ENCODE measurements at places on chromosomes 2 and 18. TPM values are rescaled to one million over a fixed set of nuclear protein-coding genes. Genes with fewer than 3 reads are reported as not detected.
A peak's percentile ranks its signal among the peaks of the same experiment; 100 is the strongest.

DNA sequence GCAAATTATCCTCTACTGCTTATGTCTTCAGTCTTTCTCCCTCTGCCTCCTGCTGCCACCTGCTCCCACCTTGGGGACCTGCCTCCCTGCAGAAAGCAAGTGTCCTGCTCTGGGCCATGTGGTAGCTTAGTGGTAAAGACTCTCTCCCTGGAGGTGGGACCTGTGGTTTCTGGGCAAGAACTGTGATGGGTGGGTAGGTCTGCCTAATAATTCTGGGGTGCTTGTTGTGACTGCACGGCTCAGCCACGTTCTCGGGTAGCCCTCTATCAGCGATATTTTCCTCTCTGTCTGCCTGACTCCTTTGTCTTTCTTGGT is 16.4 kb upstream of the CD28 start:
- DNase-seq = no peak

- no peak for DNase-seq
Measured at GRCh38 chr2:180573951-180574350, 406.5 kb upstream of the UBE2E3 start.

GRCh38 chr2:226030788-226031646 is 631.5 kb downstream of the NYAP2 start:
- DNase-seq = peak; percentile 18

- DNase-seq = no peak
Measured at GRCh38 chr2:67721516-67721915, 324.4 kb downstream of the ETAA1 start.

The REG1B gene
- total RNA-seq = not detected

GRCh38 chr2:239942090-239942489 is 83.1 kb downstream of the NDUFA10 start:
- no peak for DNase-seq

GRCh38 chr2:219961947-219962498 is 334.6 kb downstream of the SLC4A3 start:
- DNase-seq = no peak

The WIPF1 gene
- 377 TPM for total RNA-seq

The CDH19 gene
- total RNA-seq = not detected

- no peak for DNase-seq
Measured at GRCh38 chr2:159150280-159150746, 136.2 kb downstream of the WDSUB1 start.

GRCh38 chr2:47518497-47519146 is 115.7 kb downstream of the MSH2 start:
- DNase-seq = no peak

GRCh38 chr18:73717570-73717969 is 430.1 kb downstream of the FBXO15 start:
- no peak for DNase-seq

The GAREM1 gene
- not detected for total RNA-seq

DNA sequence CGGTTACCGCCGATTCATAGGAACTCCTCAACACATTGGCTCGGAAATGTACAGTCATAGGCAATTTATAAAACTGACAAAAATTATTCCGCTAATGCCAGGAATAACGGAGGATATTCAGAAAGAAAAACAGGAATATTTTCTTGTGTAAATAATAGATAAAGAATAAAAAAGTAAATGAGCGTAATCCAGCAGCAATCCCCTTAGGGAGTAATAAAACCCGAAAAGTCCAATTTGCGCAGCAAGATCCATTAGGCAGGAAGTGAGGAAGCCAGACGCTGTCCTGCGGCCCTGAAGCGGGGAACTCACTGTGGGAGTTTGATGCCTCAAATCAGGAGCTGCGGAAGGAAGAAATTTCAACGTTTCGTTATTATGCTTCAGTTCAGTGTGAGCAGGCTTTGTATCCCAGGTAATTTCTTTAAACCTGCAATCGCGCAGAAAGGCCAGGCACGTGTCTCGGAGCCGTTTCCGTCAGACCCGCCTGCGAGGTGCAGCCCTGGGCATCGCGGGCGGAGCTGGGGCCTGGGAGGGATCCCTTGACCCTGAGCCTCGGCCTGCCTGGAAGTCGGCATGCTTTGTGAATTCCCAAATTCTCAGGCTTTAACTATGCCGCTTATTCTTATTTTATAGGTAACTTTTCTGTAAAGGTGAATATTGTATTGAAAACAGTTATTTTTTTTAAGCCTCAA is 180.9 kb upstream of the ALKAL2 start:
- no peak for DNase-seq

DNA sequence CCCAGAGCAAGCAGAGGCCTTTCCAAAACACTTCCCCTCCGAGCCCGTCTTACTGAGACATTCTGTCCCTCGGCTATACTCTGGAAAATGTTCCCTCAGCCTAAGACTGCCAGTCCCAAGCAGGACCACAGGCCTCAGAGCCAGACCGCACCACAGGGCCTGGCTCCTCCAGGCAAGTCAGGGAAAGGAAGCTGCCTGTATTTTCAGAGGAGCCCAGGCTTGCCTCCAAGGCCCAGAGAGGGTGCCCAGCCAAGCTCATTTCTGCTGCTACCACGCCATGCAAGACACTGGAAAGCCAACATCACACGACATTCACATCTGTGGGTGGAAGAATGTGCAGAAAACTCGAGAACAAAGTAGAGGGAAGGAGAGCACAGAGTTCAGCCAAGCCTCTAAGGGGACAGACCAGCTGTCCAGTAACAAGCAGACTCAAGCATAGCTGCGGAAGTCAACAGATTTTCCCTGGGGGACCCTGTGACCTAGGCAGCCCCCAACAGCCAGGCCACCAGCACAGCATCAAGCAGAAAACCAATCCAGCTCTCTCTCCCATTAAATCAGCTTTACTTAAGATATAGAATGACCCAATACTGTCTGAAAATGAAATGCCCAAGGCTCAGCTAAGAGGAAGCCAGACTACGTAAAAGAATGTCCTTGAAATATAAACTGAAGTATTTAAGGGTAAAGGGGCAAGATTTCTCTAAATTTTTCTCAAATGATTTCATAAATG is 123.9 kb downstream of the ZFP36L2 start:
- no peak for DNase-seq

The FAM228A gene
- total RNA-seq = 0.27 TPM

GRCh38 chr18:8706791-8707555 is 1.6 kb downstream of the MTCL1 start:
- peak; percentile 72 for DNase-seq

GRCh38 chr2:60644951-60645350 is 91.5 kb upstream of the BCL11A start:
- DNase-seq = no peak

DNA sequence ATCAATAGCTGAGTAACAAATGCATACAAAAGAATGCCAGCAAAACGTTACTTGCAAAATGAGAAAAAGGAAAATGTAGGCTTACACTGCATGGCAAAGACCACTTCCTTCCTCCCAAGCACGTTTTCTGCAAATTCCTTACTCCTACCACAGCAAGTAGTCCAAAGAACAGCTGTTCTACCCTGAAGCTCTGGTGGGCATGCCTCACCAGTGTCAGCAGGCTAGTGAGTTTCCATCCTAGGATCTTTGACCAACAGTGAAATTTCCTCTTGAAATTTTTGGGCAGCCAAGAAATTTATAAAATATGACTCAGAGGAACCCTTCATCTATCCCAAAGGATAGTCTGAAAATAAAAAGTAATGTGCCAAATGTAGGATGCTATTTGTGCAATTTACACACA is 123.9 kb downstream of the ZNF532 start:
- DNase-seq = no peak

GRCh38 chr18:28027755-28028154 is 149.2 kb downstream of the CDH2 start:
- DNase-seq = no peak

- no peak for DNase-seq
Measured at GRCh38 chr2:237883951-237884446, 24.6 kb downstream of the RAMP1 start.

- no peak for DNase-seq
Measured at GRCh38 chr2:124626993-124627392, 601.9 kb downstream of the CNTNAP5 start.

GRCh38 chr2:197500503-197501131 is 438 bp downstream of the HSPE1 start:
- DNase-seq = no peak

The CAVIN2 gene
- not detected for total RNA-seq

GRCh38 chr2:24047703-24048033 is 477 bp upstream of the WDCP start:
- no peak for DNase-seq

The HOXD12 gene
- not detected for total RNA-seq

DNA sequence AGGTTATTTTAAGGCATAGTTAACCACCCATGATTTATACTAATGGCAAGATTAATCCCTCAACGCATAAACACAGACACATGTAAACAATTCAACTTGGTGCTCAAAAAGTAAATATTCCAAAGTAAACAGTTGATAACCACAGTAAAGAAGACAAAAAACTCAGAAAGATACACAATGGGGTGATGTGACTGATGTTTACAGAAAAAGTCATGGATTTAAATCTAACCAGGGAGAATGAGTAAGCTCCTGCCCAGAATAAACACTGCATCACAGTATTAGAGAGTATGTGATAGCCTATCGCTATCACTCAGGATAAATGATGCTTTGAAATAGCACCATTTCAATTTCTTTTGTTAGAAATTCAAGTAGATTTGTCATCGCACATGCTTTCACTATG is 49.3 kb downstream of the HIBCH start:
- DNase-seq = no peak

- no peak for DNase-seq
Measured at GRCh38 chr18:4888251-4889040, 308.6 kb downstream of the AKAIN1 start.

GRCh38 chr2:239029958-239030357 is 182.1 kb downstream of the TWIST2 start:
- no peak for DNase-seq

DNA sequence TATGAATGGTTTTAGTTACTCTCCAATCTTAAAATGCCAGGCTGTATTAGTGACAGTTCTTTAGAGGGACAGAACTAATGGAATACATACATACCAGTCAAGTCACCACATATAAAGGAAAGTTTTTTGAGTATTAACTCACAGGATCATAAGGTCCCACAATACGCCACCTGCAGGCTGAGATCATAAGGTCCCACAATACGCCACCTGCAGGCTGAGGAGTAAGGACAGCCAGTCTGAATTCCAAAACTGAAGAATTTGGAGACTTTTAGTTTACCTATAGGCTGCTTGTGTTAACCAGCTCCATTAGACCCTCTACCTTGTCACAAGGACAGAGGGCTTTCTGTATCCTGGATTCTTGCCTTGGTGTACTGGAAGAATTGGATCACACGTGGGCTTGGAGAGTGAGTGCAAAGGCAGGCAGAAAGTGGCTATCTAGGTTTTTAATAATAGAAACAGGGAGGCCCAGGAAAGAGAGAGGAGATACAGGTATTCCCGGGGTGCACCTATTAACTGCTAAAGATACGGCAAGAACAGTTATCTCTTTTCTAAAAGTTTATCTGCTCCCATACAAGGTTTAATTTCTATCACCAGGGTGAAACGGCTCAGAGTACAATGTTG is 234.9 kb upstream of the CYRIA start:
- peak; percentile 20 for DNase-seq

- DNase-seq = no peak
Measured at GRCh38 chr2:23445450-23445868, 60.5 kb downstream of the KLHL29 start.

GRCh38 chr2:225462945-225463344 is 63.4 kb downstream of the NYAP2 start:
- no peak for DNase-seq

DNA sequence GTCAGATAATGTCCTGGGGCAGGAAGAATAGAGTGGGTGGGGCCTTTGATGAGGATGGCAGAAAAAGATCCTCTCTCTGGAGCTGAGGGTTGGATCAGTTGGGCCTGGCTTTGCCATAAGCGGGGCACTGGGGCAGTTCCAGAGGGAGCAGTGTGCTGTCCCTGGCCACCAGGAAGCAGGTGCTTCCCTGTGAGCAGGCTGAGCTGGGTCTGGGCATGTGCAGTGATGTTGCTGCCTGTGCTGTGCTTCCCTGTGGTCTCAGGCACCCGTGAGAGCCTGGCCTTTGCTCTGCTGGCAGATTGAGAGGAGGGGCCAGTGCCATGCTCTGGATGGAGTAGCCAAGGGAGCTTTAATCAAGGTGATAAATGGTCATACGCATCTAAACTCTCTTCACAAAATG is 14.6 kb upstream of the NPPC start:
- DNase-seq = no peak

The SMAD4 gene
- 146 TPM for total RNA-seq

DNA sequence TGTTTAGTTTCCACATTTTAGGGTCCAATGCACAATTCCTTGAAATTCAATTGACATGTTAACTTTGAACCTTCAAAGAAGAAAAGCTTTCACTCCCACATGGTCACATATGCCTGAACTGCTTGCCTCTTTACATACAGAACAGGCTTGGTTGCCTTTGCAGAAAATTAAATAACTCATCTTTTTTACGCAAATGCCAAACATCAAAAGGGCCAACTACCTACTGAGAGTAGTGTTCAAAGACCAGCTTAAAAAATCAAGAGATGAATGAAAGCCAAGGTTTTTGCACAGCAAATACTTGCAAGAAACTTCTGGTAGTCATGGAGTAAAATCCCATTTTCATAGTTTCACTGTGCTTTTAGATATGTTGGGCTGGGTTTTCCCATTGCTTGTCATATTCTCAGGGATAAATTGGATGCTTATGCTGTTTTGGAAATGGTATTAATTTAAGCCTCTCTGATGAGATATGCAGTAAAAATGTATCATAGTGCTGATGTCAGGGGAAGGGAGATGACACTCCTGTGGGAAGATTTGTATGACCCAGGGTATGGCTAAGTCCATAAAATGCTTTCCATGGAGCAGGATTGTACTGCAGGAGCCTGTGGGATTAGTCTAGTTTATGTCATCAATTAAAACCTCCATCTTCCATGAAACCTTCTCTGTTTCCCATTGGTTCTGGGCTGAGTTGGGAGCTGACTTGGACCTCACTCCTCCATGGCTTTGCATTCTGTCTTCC is 60.6 kb upstream of the DARS1 start:
- no peak for DNase-seq

DNA sequence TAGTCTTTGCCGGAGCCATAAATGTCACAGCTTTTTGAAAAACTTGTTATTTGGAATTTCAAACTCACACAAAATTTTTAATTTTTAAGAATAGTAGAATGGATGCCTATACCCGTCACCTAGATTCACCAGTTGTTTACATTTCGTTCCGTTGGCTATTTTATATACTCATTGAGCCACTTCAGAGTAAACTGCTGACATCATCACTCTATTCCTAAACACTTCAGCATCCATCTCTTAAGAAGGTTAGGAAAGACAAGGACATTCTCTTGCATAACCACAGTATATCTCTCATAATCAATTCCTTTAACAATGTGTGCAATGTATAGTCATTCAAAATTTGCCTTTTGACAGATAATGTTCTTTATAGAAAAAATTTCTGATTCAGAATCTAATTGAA is 1065.8 kb downstream of the LRP1B start:
- no peak for DNase-seq

DNA sequence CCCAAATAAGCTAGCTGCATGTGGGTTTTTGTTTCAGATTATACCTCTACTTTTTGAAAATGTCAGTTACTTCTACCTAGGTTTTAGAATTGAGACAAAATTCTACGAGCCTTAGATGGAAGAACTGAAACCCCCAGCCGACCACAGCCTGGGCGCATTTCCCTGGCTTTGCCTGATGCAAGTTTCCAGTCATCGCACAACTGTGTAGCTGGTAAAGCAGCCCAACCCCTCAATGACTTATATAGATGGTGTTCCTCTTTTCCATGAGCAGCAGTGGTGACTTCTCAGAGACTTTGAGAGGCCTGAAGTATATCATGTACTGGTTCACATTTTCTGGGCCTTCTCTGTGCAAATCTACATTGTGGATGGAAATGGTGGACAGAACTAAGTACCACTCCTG is 515.4 kb upstream of the RAB6C start:
- no peak for DNase-seq
